Stimulated activated CD8-positive, alpha-beta memory T cell treated with anti-CD3 and anti-CD28 coated beads, Interleukin-4, amount 100 ng/mL, for 4 hours (primary cell): ENCODE measurements at places on chromosomes 12 and 14.
A peak's percentile ranks its signal among the peaks of the same experiment; 100 is the strongest.

GRCh38 chr12:130337488-130338303 lies at the start of gene PIWIL1:
TSS of gene PIWIL1 (plus strand) at chr12:130337887. CDS start at chr12:130342592, 4,705 bp downstream.
- DNase-seq, result no peak

DNA sequence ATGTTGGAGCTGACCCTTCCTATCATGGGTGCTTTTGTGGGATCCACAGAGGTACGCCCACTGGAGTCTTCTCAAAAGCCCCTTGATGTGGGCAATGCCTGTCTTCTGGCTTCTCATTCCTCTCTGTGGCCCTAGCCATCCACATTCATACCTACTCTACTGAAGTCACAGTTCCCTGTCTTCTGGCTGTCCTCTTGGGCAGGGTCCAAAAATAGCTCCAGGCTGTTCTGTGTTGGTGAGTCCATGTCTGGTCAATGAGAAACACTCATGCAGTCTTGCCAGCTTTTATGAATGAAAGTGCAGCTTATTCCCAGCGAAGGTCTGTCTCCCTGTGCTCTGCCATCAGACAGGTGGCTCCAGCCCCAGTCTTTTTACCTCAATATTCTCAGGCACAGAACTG lies 135.9 kb upstream of the MDM1 start:
- DNase-seq, result no peak

GRCh38 chr12:116821291-116821690 lies 60.0 kb downstream of the HRK start:
- no peak for DNase-seq

DNA sequence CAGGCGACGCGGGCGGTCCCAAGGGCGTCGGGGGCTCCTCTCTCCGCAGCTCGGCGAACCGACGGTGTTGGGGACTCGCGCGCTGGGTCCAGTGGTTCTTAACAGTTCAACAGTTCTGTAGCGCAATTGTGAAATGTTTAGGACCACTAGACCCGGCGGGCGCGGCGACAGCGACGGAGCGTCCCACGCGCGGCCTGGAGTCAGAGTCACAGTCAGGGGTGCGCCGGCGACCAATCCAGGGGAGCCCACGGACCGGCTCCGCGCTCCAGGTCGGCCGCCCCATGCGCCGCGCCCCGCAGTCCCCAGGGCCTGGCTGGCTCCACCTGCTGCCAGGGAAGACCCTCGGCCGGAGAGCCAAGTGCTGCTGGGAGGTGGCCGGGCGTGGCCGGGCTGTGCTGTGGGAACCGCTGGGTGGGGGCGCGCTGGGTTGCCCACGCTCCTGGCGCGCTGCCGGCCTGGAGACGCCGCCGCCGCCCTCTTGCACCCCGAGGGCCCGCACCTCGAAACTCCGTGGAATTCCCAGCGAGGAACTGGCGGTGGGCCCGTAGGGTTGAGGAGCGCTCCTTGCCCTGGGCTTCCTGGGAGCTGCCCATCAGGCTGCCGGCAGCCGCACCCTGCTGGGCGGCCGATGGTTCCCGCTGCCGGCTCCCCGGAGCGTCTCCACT lies 20.9 kb upstream of the KIF26A start:
- no peak for DNase-seq

GRCh38 chr12:47094804-47095203 lies 15.0 kb upstream of the AMIGO2 start:
- no peak for DNase-seq

- no peak for DNase-seq
These were observed 369.1 kb upstream of the ATP2B1 start for GRCh38 chr12:90077756-90078155.

DNA sequence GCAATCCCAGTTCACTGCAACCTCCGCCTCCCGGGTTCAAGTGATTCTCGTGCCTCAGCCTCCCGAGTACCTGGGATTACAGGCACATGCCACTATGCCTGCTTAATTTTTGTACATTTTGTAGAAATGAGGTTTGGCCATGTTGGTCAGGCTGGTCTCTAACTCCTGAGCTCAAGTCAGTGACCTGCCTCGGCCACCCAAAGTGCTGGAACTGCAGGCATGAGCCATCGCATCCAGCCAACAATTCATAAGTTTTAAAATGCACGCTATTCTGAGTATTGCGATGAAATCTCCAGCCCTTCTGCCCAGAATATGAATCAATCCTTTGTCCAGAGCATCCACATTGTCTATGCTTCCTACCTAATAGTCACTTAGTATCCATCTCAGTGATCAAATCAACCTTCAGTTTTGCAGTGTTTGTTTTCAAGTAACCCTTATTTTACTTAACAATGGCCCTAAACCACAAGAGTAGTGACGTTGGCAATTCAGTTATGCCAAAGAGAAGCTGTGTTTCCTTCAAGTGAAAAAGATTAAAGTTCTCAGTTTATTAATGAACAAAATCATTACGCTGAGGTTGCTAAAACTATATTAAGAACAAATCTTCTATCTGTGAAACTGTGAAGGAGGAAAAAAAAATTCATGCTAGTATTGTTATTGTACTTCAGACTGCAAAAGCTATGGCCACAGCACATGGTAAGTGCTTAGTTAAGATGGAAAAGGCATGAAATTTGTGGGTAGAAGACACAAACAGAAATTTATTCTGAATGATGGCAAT lies 11.0 kb downstream of the GCH1 start:
- no peak for DNase-seq

GRCh38 chr14:80933282-80933681 lies 8.3 kb downstream of the CEP128 start:
- DNase-seq, result no peak

DNA sequence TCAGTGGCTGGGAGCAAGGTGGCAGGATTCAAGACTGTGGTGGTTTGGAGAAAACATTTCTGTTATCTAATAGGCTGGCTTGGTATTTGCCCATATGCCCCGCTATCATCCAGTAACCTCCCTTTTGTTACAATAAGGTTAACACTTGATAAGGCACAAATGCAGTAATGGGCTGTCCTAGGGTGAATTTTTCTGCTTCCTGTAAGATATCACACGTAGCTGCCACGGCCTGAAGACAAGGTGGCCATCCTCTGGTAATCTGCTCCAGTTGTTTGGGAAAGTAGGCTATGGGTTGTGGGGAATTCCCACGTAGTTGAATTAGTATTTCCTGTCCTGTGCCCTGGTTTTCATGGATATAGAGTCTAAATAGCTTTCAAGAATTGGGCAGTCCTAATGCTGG lies 23.1 kb downstream of the ANG start:
- DNase-seq, result no peak

- DNase-seq, result no peak
These were observed 82.1 kb downstream of the PLXNC1 start for GRCh38 chr12:94230357-94230905.

DNA sequence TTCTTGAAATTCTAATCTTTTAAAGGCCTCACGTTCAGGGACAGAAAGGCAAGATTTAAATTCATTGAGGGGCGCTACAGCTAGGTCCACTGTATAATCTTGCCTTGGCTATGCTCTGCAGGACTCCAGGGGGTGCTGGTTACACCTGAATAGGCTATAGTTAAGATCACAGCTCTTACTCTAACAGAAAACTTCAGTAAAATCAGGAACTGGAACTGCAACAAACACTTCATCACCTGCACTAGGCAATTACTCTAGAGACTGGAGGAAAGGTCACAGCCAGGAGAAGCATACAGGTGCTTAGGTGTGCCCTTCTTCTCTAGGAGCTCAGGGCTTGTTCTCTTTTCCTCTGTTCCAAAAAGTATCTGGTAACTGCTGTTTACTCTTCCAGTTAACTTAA lies 20.9 kb downstream of the SLCO1C1 start:
- no peak for DNase-seq

DNA sequence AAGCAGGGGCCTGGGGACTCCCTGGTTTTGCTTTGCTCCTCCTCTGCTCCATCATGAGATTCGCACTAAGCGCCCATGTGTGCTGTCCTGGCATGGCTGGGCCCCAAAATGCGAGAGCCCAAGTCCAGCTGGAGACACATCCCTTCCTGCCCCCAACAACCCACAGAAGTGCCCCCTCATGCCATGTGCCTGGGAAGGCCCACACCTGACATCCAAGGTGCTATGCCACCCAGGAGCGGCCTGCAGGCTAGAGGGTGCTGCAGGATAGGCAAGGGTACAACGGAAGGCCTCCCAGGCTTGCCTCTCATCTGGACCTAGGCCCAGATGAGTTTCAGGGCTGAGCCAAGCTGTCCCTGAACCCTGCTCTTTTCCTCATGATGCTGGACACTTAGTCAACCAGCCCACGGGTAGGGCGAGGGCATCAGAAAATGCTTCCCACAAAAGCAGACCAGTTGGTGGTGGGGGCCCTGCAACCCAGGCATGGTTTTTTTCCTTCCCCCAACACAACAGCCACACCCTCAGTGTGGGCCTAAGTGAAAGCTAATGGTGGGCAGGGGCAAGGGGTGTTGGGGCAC lies 13.2 kb upstream of the KRT80 start:
- DNase-seq, result no peak

GRCh38 chr14:67952786-67953185 lies 133.2 kb downstream of the RAD51B start:
- DNase-seq, result no peak

GRCh38 chr12:124920353-124920935 lies 6.0 kb upstream of the UBC start:
- no peak for DNase-seq

- no peak for DNase-seq
These were observed 1.1 kb upstream of the SLCO1B1 start for GRCh38 chr12:21129906-21130305.

GRCh38 chr12:55727643-55728185 lies 1.1 kb downstream of the CD63 start:
- DNase-seq, result no peak

GRCh38 chr12:65534238-65534841 lies 255.9 kb downstream of the MSRB3 start:
- DNase-seq, result no peak

DNA sequence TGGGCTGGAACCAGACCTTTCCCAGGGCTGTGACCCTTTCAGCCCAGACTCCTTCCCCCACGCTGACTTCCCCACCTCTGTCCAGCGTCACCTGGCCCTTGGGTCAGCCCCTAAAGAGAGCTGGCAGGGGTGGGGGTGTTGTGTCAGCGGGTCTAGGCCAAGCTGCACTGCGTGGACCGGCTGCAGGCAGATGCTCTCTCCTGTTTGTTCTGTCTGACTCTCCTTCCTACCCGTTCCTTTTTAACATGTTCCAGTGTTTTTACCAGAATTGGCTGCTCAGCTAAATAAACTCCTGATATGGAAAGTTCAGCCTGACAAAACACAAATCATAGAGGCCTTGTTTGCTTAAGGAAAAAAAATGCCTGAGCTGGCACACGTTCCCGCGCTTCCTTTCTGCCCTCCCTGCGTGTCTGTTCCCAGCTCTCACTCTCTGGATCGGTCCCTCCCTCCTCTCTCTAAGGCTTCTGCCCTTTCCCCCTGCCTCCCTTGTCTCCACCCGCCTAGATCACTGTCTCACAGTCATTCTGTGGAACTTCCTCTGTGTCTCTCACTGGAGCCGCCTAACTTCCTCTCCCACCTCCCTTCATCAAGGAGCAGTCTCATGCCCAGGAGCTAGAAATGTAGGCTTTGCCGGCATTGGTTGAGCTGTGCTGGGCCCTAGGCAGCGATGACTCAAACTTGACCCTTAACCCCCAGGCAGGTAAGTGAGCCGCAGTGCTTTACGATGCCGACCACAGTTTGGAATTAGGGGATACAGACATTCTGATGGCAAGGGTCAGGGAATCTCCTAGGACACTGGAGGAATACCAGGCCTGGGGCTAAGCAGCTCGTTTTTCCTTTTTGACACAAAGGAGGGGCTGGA lies 15.5 kb upstream of the MLXIP start:
- DNase-seq, result no peak

- peak; percentile 27 for DNase-seq
These were observed 513.0 kb downstream of the TMEM121 start for GRCh38 chr14:106039400-106039799.
